Stimulated activated CD8-positive, alpha-beta memory T cell treated with anti-CD3 and anti-CD28 coated beads, Interleukin-2, amount 100 ng/mL, for 1 hour (primary cell): ENCODE measurements at places on chromosomes 5 and 9.

- no peak for DNase-seq
These were observed 390.3 kb downstream of the CAAP1 start for GRCh38 chr9:26502311-26502710.

GRCh38 chr5:112239996-112240395 is 179.1 kb downstream of the EPB41L4A start:
- no peak for DNase-seq

DNA sequence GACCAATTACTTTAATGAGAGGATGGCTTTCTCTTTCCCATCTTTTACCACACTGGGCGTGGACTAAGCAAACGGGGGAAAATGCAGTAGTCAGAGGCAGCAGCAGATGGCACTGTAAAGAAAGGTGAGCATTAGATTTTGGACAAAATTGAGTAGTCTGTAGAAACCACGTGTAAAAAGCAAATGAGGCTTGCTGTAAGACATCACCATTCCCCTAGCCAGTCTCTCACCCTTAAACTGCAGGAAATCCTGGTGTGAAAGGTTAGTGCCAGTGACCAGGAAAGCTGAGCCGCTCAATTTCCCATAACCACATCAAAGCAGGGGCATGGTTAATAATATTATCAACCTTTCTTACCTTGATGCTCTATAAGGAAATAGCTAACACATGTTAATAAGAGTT is 31.8 kb downstream of the SPATA31C2 start:
- no peak for DNase-seq

- DNase-seq = no peak
These were observed 122.8 kb upstream of the MAP3K1 start for GRCh38 chr5:56692359-56693219.

DNA sequence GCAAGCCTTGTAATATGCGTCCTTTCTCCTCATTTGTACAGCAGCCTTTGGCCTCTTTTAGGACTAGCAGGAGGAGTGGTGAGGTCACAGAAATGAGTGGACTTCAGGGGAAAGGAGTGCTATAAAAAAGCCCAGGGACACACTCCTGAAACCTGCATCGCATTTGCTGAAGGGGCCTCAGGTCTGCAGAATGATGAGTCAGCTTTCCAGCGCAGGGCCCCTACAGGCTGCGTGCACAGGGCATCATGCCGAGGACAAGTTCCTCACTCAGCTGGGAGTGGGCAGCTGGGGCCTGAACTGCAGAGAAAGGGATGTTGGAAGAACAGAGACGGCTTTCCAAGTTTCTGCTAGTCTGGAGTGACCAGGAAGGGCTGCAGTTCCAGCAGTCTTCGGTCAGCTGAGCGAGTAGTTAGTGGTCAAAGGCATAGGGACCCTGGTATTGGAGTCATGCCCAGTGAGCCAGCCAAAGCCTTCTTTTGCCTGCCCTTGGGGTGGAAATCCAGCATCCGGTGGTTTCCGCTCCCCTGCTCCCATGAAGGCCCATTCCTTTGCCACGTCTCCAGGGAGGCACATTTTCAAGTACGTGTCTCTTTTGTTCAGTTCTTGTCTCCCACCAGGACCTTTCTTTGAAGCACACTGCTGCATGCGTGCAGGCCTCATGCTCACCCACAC is 17.3 kb upstream of the CFAP157 start:
- DNase-seq = no peak
